ENCODE measurements at places on chromosomes 13 and 19.

DNA sequence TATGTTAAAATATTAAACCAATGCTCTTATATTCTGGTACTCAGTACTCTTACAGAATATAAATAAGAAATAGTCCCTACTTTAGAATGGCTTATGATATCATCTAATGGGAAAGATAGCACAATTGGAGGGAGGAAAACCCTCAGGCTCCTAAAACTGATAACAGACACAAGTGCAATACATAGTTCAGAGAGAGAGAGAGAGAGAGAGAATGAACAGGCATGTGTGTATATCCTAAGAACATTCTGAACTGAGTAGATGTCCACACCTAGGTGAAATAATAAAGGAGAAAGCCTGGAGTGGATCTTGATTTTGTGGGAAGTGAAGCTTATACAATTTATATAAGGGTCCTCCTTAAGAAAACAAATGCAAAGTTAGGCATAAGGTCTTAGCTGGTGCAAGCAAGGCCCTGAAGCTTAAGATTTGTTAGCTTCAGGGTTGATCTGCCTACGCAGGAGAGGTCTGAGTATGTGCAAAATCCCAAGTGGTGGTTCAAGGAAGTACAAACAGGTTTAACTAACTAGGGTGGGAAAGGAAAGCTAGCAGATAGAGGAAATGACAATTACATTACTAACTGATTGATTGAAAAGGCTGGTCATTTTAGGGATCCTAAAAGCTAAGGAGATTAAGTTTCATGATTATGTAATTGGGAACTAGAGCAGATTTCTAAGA lies 53.3 kb downstream of the SOX21 start:
- no peak for DNase-seq

GRCh38 chr13:49935171-49936074 lies 717 bp downstream of the SPRYD7 start:
- peak; percentile 66 for DNase-seq

DNA sequence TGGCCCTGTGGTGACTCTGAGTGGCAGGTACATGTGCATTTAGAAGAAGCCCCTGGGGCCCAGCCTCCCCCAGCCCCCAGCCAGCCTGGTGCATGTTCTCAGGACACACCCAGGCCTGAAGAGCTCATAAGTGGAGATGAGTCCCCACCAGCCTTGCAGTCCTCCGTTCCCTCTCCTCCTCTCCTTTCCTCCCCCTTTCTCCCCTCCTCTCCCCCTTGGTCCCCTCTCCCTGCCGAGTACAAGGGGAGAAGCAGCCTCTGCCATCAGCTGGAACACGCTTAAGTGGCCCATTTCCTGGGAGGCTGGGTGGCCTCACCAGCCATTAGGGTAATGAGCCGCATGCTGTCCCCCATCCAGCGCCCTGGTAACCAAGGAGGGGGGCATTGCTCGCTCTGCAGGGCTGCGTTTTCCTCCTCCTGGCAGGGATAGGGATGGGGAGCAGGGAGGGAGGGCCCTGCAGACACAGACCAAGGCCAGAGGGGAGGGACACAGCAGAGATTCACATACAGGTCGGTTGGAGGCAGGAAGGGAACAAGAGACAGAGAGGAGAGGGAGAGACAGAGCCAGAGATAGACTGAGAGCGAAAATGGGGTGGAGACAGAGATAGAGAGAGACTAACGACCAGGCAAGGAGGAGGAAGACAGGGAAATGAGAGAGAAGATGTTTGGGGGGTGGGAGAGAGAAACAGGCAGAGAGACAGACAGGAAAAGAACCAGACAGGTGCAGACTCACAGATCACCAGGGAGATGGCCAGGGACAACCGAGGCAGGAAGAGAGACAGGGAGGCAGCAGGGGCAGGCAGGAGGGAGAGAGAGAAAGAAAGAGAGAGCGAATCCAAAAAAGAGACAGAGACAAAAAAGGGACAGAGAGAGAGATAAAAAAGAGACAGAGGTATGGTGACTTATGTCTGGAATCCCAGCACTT lies 19.3 kb upstream of the DPP9 start:
- no peak for DNase-seq

GRCh38 chr19:4103080-4103433 lies 20.9 kb downstream of the MAP2K2 start:
- peak; percentile 39 for DNase-seq

DNA sequence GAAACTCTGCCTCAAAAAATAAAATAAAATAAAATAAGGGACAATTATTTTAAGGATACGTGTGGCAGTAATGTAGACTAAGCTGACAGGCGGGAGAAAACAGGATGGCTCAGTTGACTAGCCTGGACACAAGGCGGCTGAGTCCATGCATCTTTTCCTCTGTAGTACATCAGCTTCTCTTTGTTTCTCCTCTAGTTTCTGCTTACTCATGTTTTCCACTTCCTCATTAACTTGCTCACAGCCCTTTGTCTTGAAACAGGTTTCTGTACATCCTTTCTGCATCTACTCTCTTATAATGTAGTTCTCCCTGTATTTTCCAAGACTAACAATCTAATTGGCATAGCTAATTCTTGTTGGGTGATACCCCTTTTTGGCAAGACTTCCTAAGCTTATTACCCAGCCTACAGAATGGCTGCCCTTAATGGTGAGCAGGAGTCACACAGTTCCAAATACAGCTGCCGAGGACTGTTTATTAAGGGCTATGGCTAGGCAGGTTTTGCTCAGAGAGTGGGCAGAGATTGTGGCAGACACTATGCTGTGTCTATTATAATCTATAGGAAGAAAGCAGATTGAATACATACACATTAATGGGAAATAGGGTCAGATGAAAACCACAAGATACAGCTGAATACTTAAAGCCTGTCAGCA lies 58.7 kb upstream of the KLF5 start:
- DNase-seq, result peak; percentile 6

DNA sequence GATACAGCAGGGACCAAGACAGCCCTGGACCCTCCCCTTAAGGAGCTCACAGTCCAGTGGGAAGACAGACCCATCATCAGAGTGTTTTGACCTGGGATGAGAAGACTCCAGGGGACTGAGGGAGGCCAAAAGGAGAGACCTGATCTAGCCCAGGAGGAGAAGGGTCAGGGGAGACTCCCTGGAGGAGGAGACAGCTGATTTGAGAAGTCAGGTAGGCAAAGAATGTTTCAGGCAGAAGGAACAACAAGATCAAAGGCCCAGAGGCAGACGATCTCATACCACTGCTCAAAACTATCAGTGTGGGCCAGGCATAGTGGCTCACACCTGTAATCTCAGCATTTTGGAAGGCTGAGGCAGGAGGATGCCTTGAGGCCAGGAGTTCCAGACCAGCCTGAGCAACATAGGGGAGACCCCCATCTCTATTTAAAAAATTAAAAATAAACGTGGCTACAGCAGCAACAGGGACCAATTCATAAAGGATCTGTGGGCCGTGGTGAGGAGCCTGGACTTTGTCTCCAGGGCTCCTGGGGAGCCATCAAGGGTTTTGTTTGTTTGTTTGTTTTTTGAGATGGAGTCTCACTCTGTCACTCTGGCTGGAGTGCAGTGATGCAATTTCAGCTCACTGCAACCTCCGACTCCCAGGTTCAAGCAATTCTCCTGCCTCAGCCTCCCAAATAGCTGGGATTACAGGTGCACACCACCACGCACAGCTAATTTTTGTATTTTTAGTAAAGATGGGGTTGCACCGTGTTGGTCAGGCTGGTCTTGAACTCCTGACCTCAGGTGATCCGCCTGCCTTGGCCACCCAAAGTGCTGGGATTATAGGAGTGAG lies 2.2 kb upstream of the COX6B1 start:
- no peak for DNase-seq

DNA sequence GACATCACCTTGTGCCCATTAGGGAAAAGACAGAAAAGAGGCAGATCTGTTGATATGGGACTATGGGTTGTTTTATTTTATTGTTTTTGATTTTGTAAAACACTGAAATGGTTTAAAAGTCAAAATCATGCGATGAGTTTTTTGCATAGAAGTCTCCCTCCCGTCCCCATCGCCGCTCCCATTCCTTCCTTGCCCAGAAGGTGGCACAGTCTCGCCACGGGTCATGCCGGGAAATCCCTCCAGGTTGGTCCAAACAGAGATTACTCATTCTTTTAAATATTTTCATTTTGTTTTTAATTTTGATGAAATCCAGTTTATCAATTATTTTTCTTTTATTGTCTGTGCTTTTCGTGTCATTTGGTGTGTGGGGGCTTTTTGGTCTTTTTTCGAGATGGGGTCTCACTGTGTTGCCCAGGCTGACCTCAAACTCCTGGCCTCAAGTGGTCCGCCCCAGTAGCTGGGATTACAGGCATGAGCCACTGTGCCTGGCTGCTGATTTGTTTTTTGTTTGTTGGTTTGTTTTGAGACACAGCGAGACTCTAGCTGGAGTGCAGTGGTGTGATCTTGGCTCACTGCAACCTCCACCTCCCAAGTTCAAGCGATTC lies 9.2 kb downstream of the PGPEP1 start:
- peak; percentile 54 for DNase-seq

DNA sequence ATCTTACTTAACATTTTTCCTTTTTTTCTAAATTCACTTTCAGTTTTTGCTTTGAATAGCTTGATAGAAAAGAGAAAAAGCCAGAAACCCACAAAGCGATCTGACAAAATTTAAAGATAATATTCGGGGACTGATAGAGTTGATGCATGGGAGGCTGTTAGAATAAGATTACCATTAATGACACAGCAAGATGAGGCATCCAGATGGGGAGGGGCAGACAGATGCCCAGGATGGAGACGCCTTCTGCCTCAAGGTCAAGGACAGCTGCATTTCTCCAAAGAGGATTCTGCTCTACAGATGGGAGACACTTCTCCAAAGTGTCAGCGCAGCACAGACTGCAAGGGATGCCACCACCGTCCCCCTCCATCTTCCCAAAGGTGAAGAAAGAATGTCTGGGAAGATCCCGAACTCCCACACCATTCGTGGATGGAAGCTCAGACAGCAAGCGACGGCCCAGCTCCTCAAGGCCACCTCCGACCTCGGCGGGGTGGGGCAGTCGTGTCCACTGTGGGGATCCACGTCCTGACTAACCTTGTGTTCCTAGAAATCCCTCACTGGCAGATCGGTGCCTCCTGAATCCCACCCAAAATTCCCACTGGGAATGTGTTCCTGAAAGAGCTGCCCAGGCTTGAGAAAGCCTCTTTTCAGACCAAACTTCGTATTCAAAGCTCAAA lies 32.9 kb downstream of the NAXD start:
- no peak for DNase-seq

GRCh38 chr13:45788011-45788410 lies 63.5 kb downstream of the SIAH3 start:
- no peak for DNase-seq

DNA sequence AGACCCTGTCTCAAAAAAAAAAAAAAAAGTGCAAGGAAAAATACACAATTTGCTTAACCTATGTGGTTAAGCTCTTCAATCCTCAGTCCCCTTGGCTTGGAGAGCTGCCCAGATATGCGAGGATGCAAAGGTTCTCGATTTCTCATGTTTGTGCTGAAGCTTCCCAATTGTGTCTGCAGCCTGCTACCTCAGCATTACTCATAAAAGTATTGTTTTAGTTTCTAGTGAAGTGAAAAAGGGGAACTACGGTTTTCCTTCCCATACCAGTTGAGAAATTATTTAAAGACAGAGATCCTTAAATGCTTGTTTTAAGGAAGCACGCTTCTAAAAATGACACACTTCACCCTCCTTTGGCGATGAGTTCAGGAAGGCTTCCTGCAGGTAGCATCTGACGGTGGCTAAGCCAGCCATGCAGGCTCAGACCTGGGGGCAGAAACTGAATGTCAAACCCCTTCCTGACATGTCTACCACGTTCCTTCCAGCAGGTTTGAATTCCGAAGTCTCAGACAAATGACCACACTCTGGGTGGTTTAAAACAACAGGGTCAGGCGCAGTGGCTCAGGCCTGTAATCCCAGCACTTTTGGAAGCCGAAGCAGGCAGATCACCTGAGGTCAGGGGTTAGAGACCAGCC lies 47.9 kb downstream of the RUBCNL start:
- DNase-seq, result peak; percentile 42

- DNase-seq, result no peak
Measured at GRCh38 chr19:28066161-28066560, 1146.8 kb downstream of the UQCRFS1 start.

DNA sequence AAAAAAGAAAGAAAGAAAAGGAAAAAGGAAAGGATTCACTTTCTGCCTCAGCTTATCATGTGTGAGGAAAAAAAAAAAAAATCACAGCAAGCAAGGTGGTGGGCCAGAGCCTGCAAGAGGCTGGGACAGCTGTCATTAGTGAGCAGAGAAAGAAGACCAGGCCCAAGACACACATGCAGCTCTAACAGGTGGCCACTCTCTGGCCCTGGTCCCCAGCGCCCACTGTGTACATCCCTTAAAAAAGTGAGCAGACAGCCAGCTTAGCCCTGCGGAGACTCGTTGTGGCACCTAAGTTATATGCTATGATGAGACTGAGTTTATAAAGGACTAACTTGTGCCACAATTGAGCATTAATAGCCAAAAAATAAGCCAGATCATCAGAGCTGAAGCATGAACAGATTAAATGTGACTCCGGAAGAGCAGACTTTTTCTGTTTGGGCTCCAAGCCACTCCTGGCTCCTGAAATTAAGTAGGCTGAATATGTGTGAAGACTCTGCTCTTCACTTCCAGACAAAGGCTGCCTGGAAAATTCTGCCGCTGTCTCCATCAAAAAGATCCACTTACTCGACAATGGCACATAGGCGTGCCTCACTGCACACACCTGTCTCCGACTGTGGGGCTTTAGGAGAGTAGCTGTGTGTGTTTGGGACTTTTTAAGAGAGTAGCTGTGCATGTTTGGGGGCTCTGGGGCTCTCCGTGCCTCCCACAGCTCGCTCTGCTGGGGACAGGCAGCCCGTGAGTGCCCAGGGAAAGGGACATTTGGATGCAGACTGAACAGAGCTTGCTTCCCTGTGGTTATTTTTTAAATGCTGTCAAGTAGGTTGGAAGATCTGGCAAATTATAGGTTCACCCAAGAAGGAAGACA lies 55.0 kb downstream of the LATS2 start:
- DNase-seq, result no peak

DNA sequence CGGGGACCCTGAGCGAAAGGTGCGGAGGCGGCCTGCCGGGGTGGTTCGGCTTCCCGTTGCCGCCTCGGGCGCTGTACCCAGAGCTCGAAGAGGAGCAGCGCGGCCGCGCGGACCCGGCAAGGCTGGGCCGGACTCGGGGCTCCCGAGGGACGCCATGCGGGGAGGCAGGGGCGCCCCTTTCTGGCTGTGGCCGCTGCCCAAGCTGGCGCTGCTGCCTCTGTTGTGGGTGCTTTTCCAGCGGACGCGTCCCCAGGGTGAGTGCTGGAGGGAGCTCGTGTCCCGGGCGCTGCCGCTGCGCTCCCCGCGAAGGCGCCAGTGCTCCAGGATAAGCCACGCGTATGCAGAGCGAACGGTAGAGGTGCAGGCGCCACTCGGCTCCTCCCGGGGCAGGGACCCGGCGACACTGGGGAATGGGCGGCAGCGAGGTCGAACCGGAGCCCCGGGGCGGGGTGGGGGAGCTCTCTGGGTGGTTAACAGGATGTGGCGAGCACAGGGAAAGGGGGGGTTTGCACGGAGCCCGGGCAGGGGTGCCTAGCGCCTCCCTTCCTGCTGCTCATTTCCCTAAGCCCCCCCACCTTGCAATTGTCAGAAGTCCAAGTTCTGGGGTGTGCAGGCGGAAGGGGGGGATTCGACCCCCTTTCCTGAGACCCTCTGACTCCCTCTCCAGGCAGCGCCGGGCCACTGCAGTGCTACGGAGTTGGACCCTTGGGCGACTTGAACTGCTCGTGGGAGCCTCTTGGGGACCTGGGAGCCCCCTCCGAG lies at the start of gene IL27RA:
IL27RA (plus strand) TSS at position 44 of the 762 bp plus-strand sequence; CDS start at position 155, 111 bp downstream.
- peak; percentile 85 for DNase-seq

- DNase-seq, result no peak
Measured at GRCh38 chr13:34467450-34468083, 474.5 kb upstream of the NBEA start.

Data from stimulated activated CD4-positive, alpha-beta T cell treated with anti-CD3 and anti-CD28 coated beads, Interleukin-15, amount 100 ng/mL, for 24 hours (primary cell).